ENCODE measurements at places on chromosomes 2 and 18. TPM values are rescaled to one million over a fixed set of nuclear protein-coding genes. Genes with fewer than 3 reads are reported as not detected.
A peak's percentile ranks its signal among the peaks of the same experiment; 100 is the strongest.

- DNase-seq: peak; percentile 94
Measured at GRCh38 chr2:66901344-66901743, 466.4 kb downstream of the MEIS1 start.

GRCh38 chr18:75369026-75369721, 58.3 kb downstream of the SMIM21 start:
- DNase-seq: no peak

DNA sequence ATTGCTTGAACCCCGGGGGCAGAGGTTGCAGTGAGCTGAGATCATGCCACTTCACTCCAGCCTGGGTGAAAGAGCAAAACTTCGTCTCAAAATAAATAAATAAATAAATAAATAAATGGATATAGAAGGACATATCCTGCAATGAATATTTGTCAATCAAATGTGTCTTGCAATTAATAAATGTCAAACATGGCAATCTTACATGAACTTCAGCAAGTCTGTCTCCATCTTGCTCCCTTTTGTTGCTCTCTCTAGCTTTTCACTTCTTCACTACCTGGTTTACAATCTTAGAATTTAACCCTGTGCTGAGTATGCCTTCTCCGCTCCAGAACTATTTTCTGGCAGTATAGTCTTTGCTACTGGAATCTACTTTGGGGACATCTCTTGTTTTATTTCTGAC, 3.3 kb upstream of the YES1 start:
- no peak for DNase-seq

GRCh38 chr2:196677404-196677803, 37.9 kb downstream of the CCDC150 start:
- peak; percentile 66 for DNase-seq

- DNase-seq: peak; percentile 37
Measured at GRCh38 chr2:96353606-96354101, 18.1 kb downstream of the NCAPH start.

- no peak for DNase-seq
Measured at GRCh38 chr2:213416832-213417231, 132.6 kb downstream of the SPAG16 start.

GRCh38 chr18:74219056-74219455, 70.7 kb downstream of the TIMM21 start:
- no peak for DNase-seq

DNA sequence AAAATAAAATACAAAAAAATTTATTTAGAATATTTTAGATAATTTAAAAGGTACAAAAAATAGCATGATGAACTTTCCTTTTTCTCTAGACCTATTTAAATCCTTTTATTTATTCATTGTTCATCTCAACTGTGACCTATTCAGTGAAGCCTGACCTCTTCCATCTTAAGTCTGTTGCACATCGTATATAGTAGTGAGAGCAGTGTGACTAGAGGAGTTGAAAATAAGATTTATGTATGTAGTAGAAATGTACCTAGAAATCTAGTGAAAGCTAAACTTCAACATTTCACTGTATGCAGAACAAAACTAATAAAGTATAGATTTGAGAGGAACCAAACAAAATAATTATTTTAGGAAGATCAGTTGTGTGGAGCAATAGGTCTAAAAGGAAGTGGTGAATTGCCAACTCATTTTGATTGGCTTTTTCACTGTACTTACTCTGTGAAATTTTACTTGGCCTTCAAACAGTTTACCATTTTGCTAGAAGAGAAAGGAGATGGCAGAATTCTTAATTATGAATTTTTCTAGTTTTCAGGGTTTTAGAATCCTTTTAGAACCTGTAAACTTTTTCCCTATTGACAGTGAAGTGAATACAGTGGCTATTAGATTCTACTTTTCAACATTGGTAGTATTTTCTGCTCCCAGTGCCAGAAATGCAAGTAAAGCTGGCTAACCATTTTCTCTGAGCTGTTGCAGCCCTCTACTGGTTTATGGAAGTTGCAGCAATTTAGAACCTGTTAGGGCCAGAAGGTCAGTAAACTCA, 11.0 kb downstream of the ANKRD12 start:
- DNase-seq: peak; percentile 85

DNA sequence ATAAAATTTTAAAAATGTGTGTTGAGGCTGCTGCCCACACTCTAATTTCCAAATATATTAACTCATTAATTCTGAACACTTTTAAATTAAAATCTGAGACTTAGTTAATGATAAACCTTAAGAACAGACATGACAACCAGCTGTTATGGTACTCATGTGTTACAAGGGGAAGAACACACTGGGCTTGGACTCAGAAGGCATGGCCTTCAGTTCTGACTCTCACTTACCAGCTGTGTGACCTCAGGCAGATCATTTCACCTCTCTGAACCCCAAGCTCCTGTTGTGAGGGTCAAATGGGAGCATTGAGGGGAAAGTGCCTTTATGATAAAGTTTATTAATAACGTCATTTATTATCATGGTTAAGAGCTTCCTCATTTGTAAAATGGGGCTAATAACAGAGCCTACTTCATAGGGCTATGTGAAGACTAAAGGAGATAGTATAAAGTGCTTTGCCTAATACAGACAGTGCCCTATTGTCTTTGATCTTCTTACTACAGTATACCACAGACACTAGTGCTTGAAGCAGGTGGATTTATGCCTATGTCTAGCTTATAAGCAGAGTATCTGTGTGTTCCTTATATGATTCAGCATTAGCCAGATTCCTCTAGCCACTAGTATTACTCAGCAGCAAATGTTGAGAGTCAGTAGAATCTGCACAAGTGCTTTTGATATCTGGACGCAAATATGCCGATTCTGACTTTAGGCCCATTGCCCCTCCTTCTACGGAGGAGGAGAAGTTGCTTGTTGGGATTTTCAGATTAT, 99.6 kb downstream of the SGPP2 start:
- DNase-seq: no peak

RELCH gene
- 52.0 TPM for total RNA-seq

CLASP1 gene
- 49.8 TPM for total RNA-seq

CSRNP3 gene
- 3.4 TPM for total RNA-seq

CREG2 gene
- 0.25 TPM for total RNA-seq

CYP1B1 gene
- 146 TPM for total RNA-seq

RESP18 gene
- not detected for total RNA-seq

SCN7A gene
- total RNA-seq: under 0.01 TPM

CXCR1 gene
- total RNA-seq: not detected

TMEM150A gene
- total RNA-seq: 8.6 TPM
